NCI-H345 (cell line): ENCODE measurements at places on chromosomes 4 and X.

GRCh38 chrX:96771486-96771885, 86.8 kb downstream of the DIAPH2 start:
- no peak for DNase-seq

- DNase-seq: no peak
Measured at GRCh38 chr4:79651456-79651855, 243.4 kb upstream of the GK2 start.

DNA sequence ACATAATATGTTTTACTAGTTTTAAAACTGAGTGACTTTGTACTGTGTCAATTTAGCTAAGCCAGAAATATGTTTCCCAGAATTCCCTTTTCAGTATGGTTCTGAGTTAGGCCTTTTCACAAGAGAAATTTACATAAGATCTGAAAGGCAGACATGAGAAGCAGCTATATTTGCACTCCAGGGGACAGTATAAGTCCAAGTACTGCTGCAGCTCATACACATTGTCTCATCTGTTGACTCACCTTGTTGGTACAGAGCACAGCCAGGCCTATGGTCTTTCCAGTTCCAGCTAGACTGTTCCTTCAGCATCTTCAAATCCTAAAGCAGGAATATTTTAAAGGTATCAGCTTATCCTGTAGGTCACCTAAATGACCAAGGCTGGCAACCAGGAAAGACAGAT, 53.5 kb downstream of the BMP3 start:
- DNase-seq: peak; percentile 19

GRCh38 chrX:53445977-53446376, 11.8 kb upstream of the HSD17B10 start:
- DNase-seq: peak; percentile 29

- no peak for DNase-seq
Measured at GRCh38 chr4:4396628-4397440, 9.9 kb downstream of the NSG1 start.

- DNase-seq: no peak
Measured at GRCh38 chr4:183388021-183388420, 56.4 kb upstream of the CDKN2AIP start.

DNA sequence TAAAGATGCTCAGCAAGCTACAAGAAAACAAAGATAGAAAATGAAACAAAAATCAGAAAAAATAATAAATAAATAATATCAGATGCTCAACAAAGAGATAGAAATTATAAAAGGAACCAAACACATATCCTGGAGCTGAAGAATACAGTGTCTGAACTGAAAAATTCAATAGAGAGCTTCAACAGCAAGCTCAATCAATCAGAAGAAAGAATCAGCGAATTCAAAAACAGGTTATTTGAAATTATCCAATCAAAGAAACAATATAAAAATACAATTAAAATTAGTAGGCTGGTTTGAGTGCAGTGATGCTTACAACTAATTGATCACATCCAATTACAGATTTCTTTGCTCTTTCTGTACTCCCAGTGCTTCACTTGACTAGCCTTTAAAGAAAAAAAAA, 40.8 kb upstream of the FOXR2 start:
- DNase-seq: no peak

DNA sequence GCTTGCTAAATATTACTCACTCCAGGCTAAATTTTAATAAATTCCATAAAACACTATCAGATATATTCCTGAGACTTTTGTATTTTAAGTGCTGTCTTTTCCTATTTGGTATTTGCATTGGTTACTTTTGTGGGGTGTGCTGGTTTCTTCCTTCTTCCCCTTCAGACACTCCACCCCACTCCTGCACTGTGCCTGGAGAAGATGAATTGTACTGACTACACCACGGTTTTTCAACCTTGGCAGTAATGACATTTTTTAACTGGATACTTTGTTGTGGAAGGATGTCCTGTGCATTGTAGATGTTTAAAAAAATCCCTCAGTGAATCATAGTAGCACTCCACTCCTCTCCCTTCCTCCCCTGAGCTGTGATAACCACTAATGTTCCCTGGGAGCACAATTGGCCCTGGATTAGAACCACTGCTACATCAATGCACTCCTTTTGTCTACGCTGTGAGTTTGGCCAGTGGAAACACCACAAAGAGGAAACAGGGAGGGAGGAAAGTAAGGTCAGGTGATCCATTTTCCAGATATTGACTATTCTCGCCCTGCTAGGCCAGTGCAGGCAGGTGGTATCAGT, 36.3 kb downstream of the SNCA start:
- no peak for DNase-seq

DNA sequence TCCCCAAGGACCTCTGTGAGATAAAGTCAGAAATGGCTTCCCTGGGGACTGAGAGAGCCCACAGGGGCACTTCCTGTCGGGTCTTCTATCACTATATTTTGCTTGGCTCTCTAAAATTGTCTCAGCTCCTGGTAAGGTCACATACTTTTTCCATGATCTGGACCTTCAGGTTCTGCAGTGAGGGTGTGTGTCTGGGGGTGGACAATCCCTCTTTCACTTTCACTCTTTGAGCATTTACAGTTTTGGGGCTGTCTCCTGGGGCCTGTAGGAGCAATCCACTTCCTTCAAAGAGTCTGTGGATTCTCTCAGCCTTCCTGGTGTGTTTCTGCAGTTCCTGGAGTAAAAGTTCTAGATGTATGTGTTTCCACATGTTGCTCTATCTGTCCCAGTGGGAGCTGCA, 335.7 kb downstream of the FSTL5 start:
- DNase-seq: no peak

DNA sequence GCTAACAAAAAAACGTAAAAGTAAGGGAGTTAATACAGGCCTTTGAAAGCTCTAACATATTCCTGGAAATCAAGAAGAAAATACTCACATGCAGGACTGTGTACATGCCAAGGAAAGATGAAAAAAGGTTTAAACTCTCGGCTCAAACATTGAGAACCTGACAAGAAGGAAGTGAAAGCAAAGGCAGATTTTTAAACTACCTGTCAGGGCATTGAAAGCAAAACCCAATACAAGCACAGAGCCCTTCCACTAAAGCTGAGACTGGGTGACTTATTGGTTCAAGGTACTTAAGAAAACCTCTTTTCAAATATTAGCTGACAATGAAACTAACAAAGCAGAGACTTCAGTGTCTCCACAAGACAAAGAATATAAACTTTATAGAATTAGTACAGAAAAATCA, 313.0 kb upstream of the GRID2 start:
- DNase-seq: no peak

DNA sequence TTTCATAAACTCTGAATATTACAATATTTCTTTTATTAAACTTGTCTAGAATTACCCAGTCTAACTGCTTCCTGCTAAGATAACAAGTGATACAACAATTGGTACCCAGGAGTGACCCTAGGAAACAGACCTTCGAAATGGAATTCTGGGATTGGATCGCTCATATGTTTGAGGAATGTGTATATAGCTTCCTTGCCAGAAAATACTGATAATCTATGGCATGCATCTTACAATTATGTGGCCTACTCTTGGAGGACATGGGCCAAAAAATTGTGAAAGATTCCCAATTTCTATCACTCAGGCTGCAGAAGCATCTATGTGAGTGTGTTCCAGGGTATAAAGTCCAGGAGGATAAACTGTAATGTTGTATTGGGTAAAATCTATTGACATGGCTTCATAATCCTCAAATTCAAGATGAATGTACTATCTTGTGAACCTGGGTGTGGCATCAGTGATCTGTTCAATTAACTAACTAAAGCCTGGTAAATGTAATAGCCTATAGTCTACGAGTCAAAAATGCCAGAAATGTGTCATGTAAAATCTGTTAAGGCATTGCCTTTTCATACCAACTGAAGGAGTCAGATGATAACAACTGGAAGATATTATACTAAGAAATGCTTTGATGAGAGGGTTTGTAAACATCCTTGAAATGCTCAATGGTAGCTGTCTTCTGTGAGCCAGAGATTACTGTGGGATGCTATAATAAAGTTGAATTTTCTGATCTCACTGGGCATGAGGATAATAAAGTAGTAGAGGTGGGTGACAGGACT, 1499.3 kb downstream of the PCDH7 start:
- no peak for DNase-seq

GRCh38 chr4:151198748-151199147, 78.2 kb upstream of the PRSS48 start:
- DNase-seq: no peak

- DNase-seq: peak; percentile 37
Measured at GRCh38 chr4:185740471-185740873, 71.5 kb downstream of the SORBS2 start.

- no peak for DNase-seq
Measured at GRCh38 chrX:130172127-130172845, 524 bp downstream of the RAB33A start.

DNA sequence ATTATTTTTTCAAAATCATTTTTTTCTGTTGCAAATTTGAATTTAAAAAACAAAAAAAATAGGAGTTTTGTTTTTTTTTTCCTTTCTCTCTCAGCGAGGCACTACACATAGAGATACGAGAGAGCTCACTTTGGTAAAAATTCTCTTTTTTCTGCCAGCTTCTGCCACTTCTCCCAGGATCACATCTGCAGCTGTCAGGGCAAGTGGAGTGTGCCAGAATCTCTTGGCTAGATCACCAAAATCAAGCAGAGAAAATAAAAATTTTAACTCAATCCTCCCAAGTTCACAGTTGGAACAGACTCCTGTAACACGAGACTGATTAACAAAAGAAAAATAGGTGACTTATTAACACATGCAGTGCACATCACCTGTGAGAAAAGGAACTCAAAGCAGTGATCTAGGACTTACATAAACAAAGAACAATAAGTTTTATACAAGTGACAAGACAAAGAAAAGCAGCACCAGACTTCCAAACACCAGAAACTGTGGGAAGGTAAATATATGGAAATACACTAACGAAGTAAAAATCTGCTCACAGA, 213.2 kb upstream of the ZFP42 start:
- no peak for DNase-seq

DNA sequence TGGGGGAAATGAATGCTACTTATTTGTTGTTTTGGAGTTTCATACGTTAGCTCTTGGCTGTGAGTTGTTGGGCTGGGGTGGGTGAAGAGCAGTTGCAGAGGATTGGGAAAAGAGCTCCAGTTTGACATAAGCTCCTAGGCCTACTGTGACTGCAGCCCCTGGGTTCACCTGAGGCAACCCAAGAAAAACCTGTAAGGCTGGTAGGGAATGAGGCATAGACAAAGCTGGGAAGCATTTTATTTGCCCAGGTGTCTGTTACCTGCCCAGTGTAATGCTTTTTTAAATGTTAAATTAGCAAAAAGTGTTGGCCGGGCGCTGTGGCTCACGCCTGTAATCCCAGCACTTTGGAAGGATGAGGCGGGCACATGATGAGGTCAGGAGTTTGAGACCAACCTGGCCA, 160.0 kb downstream of the FHIP1A start:
- DNase-seq: no peak

- no peak for DNase-seq
Measured at GRCh38 chrX:71563921-71564320, 14.3 kb upstream of the GCNA start.

DNA sequence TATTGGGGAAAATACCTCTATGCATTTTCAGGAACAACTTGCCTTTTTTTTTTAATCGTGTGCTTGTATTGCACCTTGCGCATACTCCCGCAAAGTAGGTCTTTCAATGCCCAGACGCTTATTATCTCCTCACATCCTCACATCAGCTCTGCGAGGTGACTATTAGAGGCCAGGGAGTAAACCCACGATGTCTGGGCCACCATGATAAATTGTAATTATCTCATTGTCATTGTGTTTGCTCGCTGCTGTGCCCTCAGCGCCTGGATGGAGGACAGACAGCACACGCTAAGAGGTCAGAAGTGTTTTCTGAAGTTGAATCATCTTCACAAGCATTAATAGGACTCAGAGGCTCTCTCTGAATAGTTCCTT, 1.0 kb upstream of the RELL1 start:
- DNase-seq: peak; percentile 46

DNA sequence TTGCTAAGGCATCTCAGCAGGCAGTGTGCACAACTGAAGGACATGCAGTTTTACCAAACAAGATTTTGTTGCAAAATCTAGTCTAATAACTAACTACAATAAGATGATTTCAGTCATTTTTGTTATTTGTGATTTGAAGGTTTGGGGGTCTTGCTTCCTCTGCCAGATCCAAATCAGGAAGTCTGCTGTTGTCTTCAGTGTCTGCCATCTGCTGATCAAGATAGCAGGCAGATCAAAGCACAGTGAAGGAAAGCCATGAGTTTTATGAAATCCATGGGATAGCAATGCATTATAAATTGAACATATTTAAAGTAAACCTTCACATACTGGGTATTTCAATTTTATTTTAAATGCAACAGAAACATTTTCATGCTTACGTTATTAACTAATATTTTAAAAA, 169.1 kb upstream of the ETNPPL start:
- DNase-seq: no peak

- no peak for DNase-seq
Measured at GRCh38 chrX:39150220-39150619, 349.0 kb downstream of the MID1IP1 start.

DNA sequence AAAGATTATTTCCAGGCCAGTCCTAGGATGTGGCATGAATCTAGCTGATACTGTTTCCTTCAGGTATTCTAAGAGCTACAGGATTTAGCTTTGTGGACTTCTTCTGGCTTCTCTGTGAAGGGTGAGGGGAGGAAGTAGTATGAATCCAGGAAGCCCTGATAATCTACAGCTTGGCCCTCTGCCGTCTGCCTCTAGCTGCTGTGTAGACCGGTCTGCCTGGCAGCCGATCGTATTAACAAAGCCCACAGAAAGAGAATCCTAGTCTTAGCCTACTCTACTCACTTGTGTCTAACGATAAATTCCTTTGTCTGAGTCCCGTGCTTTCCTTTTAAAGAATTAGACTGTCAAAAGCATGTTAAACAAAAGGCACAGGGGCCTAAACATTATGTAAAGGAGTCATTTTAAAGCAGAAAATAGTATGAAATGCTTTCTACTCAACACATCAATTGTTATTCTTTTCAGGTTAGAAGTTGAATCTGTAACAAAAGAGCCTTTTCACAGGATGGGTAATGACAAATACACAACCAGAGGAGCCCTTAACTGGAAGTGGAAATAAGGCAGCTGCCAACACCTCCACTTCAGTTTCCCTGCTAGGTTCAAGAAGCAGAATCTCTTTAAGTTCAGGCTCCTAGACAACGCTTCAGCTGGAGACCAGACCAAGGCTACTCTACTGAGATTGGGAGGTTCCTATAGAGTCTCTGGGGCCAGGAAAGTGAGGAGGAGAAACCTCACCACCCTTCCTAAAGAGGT, 48.9 kb upstream of the UCP1 start:
- DNase-seq: no peak

GRCh38 chrX:154430916-154431315, 2.4 kb downstream of the ATP6AP1 start:
- DNase-seq: no peak

GRCh38 chr4:81469781-81470455, 1.8 kb downstream of the RASGEF1B start:
- DNase-seq: no peak

DNA sequence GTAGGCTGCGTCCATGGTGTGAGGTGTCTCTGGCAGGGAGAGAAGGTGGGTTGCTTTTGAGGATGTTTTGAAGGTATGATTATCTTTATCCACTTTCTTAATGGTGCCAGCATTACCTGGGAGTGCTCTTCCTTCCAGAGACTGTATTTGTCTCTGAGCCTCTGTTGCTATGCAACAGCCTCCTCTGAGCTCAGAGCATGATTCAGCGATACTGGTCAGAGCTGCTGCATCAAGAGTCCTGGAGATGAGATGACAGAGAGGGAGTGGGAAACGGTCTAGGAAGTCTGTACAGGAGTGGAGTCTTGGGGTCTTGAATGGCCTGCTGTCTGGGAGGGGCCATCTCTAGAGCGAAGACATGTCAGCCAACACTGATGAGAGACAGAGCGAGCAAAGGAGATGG, 104.4 kb upstream of the RAB40AL start:
- DNase-seq: no peak
